ENCODE measurements at places on chromosomes 4 and X.

DNA sequence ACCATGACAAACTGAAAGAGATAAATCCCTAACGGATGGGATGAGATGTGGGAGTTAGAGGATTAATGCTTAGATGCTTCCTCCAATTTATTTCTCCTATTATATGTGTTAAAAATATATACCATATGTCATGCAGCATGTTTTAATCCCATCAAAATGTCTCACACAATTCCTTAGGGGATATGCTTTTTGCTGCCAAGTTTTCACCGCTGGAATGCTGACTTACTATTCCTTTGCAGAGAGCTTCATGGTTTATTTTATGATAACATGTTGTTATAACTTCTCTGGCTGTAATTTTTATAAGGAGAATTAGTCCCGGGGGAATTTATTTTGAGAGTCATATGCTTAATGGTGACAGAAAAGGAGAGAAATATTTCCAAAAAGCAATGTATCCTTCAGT lies 670.3 kb downstream of the IL1RAPL1 start:
- DNase-seq: no peak

DNA sequence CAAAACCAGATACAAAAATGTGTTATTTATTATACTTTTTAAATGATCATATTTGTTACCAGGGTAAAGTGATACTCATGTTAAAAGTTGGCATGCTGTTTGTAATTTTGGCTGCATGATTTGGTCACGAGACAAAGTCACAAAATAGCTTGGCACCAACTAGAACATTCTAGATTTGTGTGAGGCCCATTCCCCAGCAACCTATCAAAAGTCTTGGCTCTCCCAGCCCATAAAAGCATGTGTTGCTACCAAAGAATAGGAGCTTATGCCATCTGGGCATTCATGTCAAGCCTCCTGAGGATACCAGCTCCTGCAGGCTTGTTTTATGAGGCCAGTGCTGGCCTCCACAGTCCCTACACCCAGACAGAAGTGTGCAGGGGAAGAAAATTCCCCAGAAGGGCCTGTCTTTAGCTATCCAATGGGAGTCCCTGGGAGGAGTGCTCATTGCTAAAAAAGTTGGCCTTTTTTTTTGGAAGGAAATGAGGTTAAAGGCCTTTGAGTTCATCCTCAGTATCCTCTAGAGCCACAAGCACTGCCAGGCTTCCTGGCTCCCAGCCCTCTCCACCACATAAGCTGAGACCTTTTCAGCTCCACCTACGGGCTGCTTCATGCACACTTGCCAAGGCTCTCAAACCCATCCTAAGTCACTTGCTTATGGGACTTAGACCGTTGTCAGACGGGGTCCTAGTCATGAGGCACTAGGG lies 211.9 kb upstream of the EOLA2 start:
- DNase-seq: no peak

- DNase-seq: no peak
Measured at GRCh38 chr4:102259081-102259480, 86.2 kb downstream of the SLC39A8 start.

- DNase-seq: no peak
Measured at GRCh38 chr4:26746802-26747213, 113.8 kb upstream of the STIM2 start.

DNA sequence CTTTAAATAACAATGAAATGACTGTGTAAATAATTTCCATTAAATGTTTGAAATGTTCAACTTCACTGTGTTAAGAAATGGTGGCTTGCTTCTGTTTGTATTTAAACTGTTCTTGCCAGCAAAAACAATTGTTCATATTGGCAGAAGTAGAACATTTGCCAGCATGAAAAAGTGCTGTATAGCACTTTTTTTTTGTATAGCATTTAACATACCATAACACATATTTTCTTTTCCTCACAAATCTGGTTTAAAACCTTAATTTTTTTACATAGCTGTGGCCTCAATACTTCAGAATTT lies 94.1 kb downstream of the COX18 start:
- no peak for DNase-seq

DNA sequence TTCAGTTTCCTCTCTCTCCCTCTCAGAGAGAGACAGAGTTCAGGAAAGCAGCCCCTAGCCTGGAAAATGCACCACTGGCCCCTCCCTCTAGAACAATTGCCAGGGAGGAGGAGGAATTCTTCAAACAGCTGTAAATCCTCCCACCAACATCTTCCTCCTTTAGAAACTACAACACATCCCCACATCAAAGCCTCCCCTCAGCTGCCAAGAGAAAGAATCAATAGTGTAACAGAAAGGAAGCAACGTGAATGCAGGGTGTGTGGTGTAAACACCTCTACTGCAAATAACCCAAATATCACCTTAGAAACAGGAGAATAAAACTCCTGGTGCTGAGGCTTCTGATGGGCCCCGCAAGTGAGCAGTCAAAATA lies 249.9 kb upstream of the GATB start:
- DNase-seq: no peak

DNA sequence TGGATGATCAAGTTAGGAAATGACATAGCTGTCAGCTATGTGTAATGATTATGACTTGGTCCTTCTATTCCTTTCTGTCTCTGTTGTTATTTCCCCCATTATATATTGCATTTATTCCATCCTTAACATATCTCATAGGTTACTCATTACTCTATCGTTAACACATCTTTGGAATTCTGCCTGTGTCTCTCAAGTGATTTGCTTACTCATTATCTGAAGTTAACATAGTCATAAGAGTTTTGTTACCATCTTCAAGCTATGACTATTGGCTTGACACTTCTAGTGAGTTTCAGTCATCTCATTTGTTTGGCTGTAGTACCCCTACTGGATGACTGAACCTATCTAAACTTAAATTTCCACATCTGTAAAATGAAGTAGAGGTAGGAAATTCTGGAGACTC lies 286.1 kb upstream of the PPP1R2C start:
- no peak for DNase-seq

DNA sequence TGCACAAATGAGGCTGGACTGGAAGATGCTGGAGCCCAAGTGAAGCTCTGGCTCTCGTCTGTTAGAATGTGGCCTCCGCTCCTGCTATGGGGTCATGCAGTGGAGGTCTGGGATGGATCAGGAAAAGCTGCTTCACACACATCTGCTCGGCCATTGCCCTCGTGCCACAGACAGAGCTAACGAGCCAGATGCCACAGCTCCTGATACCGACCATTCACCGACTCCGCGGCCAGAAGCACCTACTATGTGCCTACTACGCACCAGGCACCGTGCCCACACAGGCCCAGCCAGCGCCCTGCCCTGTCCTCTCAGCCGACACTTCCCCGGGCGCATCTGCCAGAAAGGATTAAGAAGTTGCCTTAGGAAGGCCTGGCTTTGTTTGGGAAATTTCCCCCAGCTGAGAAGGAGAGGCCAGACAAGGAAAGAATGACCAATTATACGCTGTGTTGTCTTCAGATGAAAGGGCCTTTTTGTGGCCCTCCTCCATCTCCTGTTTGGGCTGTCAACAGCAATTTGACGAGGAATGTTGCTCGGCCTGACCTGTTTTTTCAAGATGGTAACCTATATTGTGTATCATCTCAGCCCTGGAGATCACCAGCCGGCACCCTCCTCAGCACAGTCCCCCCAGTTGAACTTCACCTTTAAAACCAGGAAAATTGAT lies 34.3 kb downstream of the HMX1 start:
- DNase-seq: no peak

- no peak for DNase-seq
Measured at GRCh38 chr4:140154572-140154891, 548 bp upstream of the MAML3 start.

- no peak for DNase-seq
Measured at GRCh38 chr4:17811078-17811603, 362 bp downstream of the NCAPG start.

GRCh38 chr4:3657902-3658529 lies 108.2 kb upstream of the ADRA2C start:
- DNase-seq: no peak

- DNase-seq: peak; percentile 4
Measured at GRCh38 chr4:113878668-113879067, 100.8 kb downstream of the ARSJ start.

DNA sequence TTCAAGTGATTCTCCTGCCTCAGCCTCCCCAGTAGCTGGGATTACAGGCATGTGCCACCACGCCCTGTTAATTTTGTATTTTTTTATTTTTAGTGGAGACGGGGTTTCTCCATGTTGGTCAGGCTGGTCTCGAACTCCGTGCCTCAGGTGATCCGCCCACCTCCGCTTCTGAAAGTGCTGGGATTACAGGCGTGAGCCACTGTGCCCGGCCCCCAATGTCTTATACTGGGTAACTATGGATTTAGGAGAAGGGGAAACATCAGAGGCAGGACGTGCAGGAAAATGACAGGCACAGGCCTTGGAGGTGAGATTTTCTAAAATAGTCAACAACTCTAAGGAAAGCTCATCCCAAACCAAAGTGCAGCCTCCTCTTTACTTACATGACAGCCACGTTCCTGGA lies 11.1 kb upstream of the TSPYL2 start:
- no peak for DNase-seq

GRCh38 chr4:3201718-3202702 lies 46.9 kb upstream of the MSANTD1 start:
- no peak for DNase-seq

- no peak for DNase-seq
Measured at GRCh38 chrX:6930307-6930849, 217.1 kb upstream of the STS start.

- DNase-seq: no peak
Measured at GRCh38 chrX:13793897-13794296, 23.0 kb downstream of the GPM6B start.

GRCh38 chrX:135707880-135708279 lies 5.6 kb upstream of the CT45A1 start:
- DNase-seq: no peak

- no peak for DNase-seq
Measured at GRCh38 chr4:150722908-150723362, 141.0 kb downstream of the MAB21L2 start.

DNA sequence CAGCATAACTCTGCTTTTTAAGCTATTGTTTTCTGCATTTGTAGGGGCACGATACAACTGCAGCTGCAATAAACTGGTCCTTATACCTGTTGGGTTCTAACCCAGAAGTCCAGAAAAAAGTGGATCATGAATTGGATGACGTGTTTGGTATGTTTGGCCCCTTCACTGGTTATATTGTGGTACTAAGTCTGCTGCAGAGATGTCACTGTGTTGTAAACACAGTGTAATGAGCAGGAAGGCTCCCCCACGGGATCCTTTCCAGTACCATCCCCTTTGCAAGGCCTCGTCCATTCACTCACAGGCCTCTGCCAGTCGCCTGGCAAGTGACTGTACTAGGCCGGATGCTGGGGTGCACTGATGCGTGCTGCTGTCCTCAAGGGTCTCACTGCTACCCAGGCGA lies 13.8 kb downstream of the CYP4V2 start:
- DNase-seq: no peak

DNA sequence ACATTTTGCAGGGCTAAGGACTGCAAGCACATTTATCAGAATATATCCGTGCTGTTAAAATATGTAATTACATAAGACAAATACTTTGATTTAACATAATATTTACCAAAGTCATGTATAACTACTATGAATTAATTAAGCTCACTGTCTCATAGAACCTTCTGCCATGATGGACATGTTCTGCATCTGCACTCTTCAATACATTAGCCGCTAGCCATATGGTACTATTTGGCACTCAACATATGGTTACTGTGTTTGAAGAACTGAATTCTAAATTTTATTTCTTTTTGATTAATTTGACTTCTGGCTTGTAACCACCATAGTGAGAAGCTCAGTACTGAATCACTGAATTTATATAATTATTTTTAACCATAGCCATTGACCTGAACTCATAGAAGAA lies 427.0 kb upstream of the TRAM1L1 start:
- DNase-seq: peak; percentile 86

- peak; percentile 0 for DNase-seq
Measured at GRCh38 chrX:75603833-75604232, 81.0 kb upstream of the ZDHHC15 start.

GRCh38 chr4:153937289-153937688 lies 148.4 kb upstream of the SFRP2 start:
- DNase-seq: no peak

DNA sequence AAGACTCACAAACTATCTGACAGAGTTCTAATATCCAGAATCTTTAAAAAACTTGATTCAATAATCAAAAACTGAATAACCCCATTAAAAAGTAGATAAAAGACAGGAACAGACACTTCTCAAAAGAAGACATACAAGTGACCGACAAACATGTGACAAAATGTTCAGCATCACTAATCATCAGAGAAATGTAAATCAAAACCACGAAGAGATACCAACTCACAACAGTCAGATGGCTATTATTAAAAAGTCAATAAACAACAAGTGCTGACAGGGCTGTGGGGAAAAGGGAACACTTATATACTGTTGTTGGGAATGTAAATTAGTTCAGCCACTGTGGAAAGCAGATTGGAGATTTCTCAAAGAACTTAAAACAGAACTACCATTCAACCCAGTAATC lies 138.1 kb upstream of the RASGEF1B start:
- no peak for DNase-seq
